RPMI8226 (cell line): ENCODE measurements at places on chromosomes 13 and 19.

DNA sequence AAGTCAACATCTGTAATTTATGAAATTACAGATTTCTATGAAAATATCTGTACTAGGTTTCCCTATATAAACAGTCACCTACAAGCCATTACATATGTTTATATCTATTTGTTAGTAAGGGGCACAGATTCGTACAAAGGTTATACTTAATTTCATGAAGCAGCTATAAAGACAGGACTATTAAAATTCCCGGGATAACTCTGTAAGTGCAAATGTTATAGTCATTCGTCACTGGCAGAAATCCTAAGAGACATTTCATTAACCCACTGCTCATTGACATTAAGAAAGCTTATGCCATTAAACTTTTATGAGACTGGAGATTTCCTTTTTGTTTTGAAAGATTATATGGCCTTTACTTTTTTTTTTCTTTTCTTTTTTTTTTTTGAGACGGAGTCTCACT lies 122.9 kb downstream of the MYO16 start:
- DNase-seq, result no peak

DNA sequence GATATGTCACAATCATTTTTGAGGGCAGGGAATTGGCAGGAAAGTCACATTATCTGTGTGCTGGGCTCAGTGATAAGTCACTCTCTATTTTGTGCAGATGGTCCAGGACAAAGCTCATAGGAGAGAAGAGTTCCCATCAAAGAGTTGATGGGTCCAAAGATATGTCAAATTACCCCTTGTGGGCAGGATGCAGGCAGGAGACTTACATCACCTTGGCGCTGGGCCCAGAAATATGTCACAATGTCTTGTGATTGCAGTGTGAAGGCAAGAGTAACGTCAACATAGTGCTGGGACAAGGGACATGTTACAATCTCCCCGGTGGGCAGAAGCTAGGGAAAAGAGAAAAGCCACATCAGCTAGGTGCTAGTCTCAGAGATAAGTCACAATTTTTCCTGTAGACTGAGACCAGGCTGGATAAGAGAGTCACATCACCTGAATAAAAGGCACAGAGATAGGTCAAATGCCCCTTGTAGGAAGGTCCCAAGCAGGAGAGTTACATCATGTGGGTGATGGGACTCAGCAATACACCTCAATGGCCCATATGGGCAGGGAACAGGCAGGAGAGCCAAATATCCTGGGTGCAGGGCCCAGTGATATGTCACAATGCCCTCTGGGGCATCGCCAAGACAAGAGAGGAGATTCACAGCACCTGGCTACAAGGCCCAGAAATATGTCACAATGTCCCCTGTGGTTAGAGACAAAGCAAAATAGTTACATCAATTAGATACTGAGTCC lies 47.9 kb downstream of the ZNF99 start:
- no peak for DNase-seq

DNA sequence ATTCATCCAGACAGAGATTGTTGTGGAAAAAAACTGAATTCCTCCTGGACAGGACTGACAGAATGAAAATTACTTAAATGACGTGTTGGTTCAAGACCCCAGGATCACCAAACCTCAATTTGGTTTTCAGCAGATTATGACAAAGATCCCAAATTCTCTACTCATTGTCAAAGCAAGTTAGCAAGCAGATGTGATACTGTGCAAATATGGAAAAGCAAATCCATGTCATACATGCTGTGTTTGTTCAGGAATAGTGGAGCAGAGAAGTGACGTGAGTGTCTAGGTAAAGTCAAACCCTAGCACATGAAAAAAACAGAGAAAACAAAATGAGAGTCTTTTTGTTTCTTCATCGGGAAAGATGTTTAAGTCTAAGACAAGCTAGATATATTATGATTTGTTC lies 169.2 kb upstream of the NBEA start:
- DNase-seq, result no peak

GRCh38 chr13:25267715-25268114 lies 19.6 kb downstream of the MTMR6 start:
- DNase-seq, result no peak

DNA sequence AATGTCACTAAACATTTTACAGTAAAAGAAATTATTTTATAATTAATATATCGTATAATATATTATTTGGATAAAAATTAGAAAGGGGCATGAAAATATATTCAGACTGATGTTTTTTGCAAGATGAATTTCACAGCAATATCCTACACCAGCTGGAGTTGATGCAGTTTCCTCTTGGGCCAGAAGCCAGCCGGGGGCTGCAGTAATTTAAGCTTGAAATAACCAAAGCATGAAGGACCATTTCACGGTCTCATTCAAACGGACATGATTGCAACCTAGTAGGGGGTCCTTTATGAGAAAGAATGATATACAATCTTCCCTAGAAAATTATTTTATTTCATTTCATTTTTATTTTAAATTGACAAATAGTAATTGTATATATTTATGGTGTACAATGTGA lies 797.2 kb upstream of the PCDH9 start:
- no peak for DNase-seq

GRCh38 chr13:110850006-110850405 lies 64.9 kb downstream of the ANKRD10 start:
- no peak for DNase-seq

DNA sequence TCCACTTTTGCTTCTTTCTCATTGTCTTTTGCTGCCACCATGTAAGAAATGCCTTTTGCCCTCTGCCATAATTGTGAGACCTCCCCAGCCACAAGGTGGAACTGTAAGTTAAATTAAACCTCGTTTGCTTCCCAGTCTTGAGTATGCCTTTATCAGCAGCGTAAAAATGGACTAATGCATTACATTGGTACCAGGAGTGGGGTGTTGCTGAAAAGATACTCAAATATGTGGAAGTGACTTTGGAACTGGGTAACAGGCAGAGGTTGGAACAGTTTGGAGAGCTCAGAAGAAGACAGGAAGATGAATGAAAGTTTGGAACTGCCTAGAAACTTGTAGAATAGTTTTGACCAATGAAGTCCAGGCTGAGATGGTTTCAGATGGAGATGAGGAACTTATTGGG lies 115.2 kb downstream of the B3GLCT start:
- no peak for DNase-seq

GRCh38 chr13:113625965-113626721 lies 31.9 kb downstream of the ATP4B start:
- no peak for DNase-seq

DNA sequence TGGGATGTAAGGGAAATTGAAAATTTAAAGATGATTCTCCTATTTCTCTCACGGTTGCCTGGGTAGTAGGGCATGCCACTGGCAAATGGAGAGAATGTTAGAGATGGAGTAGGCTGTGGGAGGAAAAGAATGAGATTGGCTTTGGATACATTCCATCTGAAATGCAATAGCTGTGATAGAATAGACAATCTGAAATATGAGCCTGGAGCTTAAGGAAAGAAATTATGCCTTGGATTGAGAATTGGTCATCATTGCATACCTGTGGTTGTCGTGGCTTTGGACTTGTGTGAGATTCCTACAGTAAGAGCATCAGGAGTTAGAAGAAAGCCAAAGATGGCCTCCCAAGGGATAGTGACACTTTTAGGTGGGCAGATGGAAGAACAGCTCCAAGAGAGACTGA lies 305.1 kb upstream of the SLC10A2 start:
- no peak for DNase-seq

GRCh38 chr19:9724157-9724556 lies 44.4 kb downstream of the ZNF846 start:
- no peak for DNase-seq

DNA sequence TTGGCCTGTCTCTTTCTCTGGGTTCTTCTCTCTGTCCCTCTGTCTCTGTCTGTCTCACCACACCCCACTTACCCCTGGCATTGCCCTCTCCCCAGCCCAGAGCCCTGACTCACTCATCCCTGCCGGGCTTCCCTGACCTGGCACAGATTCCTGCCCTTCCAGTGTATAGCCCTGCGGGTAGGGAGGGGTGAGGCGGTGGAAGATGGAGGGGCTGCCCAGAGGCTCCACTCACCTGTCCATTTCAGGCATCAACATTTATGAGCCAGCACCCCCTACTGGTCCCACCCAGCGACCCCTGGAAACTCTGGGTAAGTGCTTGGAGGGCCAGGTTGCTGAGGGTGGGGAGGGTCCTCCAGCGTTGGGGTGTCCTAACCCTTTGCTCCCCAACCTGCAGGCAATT lies 1.0 kb downstream of the NCCRP1 start:
- DNase-seq, result no peak

- DNase-seq, result no peak
Measured at GRCh38 chr13:94143624-94144350, 335.7 kb downstream of the DCT start.
